ENCODE measurements at places on chromosomes 4 and X.

DNA sequence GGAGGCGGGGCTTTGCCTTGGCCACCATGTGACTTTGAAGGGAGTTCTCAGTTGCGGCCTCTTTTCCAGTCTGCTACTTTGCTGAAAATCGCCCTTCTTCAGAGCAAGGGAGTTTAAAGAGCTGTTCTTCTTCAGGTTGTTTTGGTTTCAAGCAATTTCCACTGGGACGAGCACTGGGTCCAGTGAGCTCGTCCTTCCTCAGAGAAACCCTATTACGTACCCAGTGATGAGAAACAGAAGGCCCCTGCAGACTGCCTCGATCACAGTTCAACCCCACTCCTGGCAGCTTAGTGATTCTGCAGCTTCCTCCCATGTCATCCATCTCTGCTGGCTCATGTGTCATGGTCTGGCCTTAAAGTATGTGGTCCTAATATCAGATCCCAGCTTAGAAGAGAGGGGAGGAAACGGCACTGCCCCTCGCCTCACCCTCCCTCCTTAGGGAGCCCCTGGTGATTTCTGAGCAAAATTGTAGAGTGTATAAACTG is 7.8 kb upstream of the FAM149A start:
- DNase-seq = no peak

GRCh38 chr4:127131527-127131926 is 501.2 kb upstream of the INTU start:
- DNase-seq = no peak

DNA sequence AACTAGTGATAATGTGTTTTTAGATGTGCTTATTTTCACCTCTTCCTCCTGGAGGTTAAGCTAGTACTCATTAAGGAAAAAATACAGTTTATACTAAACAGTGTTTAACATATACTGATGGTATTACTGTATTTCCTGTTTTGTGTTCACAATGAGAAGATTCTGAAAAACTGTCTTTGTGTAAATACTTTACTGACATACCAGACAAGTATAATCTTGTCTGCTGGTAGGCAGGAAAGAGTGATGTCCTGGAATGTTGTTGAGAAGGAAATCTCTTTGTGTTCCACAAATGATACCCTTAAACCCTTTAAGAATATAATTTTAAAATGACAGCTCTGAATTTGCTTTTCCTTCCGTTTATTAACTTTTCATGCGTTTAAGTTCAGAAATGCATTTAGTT is 205.5 kb upstream of the NUDT6 start:
- peak; percentile 13 for DNase-seq

DNA sequence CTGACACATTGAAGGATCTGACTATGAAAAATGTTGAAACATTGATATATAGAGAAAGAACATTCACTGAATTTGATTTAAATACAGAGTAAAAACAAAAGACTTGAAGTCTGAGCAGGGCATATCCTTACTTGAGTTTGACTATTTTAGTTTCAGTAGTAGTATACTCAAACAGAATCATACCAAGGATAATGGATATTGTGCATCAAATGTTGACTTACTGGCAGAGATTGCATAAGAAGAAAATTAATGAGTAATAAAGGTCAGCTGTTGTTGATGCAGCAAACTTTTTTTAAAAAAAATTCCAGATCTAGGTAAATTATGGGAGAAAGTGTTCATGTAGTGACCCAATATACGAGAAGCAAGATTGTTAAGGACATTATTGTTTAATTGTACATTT is 94.5 kb upstream of the APOOL start:
- DNase-seq = no peak

- no peak for DNase-seq
These were observed 936.3 kb downstream of the CENPC start for GRCh38 chr4:66609014-66609413.

- DNase-seq = no peak
These were observed 78.3 kb downstream of the CLDN34 start for GRCh38 chrX:10045327-10046000.

DNA sequence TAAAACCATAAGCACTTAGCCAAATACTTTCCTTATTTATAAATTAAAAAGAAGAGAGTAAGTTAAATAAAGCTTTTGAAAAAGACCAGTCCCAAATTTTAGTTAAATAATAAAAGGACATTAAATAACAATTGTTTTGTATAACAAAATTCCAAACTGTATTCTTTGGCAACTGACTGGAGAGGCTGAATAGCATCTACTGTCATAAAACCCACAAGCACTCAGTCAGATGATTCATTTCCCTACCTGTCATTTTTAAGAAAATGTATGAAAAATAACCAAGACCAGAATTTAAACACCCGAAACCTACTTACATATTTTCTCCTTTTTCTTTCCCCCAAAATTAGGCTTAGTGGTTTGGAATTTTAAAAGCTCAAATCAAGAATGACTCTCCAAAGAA is 32.5 kb upstream of the SMIM10L2A start:
- DNase-seq = no peak

DNA sequence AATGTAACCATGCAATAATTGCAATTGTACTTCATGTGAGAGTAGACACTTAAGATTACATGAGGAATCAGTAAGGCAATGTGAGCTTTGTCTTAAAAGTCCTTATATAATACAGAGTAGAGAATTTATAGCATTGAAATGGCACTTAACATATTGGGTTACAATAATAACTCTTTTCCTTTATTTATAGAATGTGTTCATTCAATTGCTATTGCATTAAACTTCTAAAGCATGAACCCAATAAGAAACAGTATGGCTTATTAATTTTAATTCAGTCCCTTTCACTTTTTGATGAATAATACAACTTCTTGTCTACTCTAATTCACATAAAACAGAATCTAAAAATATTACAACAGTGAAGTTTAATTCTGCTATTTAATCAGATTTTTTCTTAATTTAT is 174.2 kb upstream of the PABPC4L start:
- DNase-seq = no peak
